CD8-positive, alpha-beta T cell (primary cell): ENCODE measurements at places on chromosomes 7 and 10.

DNA sequence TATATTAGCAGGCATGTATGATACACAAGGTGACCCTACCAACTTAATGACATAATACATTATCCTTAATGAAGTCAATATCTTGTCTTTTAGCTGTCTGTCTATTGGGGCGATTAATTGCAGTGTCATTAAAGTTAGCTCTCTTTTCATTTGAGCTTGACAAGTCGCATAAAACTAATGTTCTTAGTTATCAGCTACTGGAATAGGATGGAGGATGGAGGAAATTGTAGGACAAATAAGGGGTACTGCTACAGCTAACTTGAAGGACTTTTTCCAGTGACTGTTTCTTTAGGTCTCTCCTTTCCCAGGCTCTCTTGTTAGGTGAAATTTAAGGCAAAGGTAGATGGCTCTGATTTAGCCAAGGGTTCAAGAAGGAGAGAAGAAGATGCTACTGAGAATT lies 506.4 kb downstream of the LRMDA start:
- DNase-seq, result no peak

DNA sequence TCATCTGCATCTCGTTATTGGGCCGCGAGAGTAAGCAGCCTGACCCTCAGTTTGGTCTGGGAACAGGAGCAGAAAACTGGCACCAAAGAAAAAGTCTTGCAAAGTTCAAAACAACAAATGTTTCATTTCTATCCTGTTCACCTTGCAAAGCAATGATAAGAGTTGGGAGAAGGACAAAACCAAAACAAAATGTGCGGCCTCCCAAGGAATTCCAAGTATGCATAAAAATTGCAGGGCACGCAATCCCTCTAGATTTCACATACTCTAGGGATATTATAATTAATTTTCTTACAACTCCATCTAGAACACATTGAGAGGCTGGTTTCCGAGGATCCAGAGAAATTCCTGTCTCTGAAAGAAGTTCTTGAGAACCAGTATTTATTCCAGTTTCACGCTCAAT lies 20.1 kb downstream of the CHUK start:
- DNase-seq, result no peak

- no peak for DNase-seq
Observed at GRCh38 chr10:23359692-23360380, 15.2 kb upstream of the C10orf67 start.

DNA sequence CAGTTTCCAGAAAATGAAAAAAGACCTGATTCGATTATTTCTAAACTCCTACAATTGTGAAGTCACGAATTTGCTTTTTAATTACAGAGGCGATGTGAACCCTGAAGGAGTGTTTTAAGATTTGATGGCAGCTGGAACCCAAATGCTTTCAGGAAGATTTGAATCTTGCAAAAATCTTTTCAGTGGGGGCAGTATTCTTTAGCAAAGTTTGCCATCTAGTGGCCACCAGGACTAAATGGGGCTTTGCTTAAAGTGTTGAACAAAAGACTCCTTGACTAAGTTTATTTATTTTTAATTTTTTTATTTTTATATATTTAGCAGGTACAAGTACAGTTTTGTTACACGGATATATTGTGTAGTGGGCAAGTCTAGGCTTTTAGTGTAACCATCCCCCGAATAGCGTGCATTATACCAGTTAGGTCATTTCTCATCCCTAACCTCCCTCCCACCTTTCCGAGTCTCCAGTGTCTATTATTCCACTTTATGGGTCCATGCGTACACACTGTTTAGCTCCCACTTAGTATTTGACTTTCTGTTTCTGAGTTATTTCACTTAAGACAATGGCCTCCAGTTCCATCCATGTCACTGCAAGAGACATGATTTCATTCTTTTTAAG lies 98.8 kb downstream of the CACNB2 start:
- no peak for DNase-seq
